ENCODE measurements at places on chromosomes 7 and 10.

DNA sequence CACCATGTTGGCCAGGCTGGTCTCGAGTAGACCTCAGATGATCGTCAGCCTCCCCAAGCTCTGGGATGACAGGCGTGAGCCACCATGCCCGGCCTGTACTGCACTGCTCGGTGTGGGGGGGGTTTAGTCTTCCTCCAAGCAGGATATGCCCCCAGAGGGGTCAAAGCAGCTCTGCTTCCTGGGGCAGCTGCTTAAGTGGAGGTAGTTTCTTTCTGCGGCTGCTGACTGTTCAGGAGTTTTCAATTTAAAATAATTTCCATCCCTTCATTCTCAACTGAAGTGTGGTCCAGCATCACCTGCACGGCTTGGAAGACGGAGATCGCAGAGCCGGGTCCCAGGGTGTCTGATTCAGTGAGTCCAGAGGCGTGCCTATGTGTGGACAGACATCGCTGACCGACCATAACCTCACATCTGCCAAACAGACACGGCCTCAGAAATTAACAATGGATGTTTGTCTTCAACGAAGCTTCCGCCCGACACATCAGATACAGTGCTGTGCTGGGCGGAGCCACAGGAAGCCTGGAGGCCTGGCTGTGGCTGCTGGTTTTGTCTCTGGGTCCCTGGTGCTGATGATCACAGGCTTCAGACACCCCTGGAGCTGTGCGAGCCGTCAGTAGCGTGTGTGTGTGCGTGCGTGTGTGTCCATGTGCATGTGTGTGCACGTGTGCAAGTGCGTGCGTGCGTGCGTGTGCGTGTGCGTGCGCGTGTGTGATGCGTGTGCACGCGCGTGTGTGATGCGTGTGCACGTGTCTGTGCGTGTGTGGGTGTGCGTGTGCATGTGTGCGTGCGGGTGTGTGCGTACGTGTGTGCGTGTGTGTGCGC is 226.5 kb upstream of the PITRM1 start:
- DNase-seq = no peak

- no peak for DNase-seq
Observed at GRCh38 chr7:117083648-117084047, 130.3 kb downstream of the ST7 start.

GRCh38 chr10:70035531-70035930 is 17.1 kb upstream of the MACROH2A2 start:
- DNase-seq = no peak

DNA sequence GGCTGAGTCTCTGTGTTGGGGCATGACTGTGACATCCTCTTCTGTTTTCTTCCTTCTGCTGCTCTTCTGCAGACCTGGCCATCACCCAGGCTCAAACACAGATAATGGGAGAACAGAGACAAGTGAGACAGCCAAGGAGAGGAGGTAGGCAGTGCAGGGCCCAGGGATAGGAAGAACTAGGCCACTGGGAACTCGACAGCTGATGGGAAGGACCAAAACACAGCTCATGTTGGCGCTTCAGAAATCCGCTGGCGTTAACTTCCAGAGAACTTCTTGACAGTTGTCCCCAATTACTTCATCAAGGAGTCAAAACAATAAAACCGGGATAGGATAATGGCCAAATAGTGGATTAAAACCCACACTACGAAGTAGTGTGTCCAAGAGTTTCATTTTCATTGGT is 97.0 kb upstream of the PALS2 start:
- DNase-seq = no peak

DNA sequence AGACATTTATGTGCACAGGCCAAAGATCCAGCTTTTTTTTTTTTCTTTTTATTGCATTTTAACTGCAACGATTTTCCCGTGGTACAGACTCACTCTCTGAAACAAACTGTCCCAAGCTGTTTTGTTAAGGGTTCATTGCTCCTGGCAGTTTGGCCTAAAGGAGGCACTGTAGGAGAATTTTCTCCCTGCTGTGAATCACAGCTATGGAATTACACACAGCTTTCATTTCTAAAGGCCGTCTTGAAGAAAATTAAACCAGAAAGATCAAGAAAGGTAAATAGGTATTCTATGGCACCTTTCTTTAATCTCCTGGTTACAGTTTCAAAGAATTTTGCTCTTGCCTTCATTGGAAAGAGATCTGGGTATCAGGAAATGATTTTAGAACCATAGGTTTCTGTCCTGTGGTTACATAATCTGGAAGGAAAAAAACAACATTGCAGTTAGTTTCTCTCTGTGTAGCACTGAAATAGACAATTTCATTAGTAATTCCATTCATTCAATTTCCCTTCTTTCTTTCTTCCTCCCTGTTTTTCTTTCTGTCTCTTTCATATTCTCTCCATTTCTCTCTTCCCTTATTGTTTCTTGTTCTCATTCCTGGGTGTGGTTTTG is 51.2 kb downstream of the PDK4 start:
- DNase-seq = no peak

- DNase-seq = no peak
Observed at GRCh38 chr7:98211676-98212531, 665 bp downstream of the BHLHA15 start.

DNA sequence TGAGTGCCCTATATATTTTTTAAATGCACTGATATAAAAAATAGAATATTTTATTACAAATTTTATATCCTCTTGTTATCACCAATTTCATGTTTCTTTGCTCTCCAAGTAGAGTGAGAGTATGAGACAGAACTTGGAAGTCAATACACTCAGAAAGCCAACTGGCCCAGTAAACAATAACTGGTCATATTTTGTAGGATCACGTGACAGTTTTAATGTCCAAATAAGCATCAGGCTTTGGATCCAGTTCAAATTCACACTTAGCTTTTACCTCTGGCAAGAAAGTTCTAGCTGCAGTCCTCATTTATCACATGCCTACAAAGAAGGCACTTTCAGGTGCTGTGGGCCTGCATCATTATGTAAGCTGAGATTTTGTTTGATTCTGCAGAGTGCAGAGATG is 21.6 kb upstream of the TPK1 start:
- no peak for DNase-seq

GRCh38 chr7:73615886-73616285 is 8.4 kb downstream of the MLXIPL start:
- DNase-seq = no peak

DNA sequence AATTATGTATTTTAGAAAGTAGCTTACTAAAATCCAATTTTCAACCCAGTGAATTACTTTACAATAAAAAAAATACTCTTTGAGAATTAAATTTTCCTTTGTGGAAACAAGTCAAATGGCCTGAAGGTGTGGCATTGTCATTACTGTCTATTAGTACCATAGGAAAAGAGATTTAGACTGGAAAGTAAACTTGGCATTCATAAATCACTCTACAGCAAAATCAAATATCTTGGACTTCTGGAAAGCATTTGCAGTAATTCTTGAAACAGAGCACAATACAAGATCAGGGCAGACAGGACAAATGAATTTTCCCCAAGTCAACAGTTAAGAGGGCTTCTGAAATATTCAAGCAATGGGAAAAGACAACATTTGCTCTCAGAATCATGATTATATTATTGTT is 28.0 kb upstream of the SEMA3C start:
- no peak for DNase-seq

- no peak for DNase-seq
Observed at GRCh38 chr7:106326594-106327537, 42.1 kb upstream of the NAMPT start.

GRCh38 chr7:105662998-105663397 is 81.7 kb upstream of the EFCAB10 start:
- no peak for DNase-seq

GRCh38 chr7:120373174-120373573 is 100.2 kb downstream of the KCND2 start:
- DNase-seq = no peak
